ENCODE measurements at places on chromosomes 4 and X.

DNA sequence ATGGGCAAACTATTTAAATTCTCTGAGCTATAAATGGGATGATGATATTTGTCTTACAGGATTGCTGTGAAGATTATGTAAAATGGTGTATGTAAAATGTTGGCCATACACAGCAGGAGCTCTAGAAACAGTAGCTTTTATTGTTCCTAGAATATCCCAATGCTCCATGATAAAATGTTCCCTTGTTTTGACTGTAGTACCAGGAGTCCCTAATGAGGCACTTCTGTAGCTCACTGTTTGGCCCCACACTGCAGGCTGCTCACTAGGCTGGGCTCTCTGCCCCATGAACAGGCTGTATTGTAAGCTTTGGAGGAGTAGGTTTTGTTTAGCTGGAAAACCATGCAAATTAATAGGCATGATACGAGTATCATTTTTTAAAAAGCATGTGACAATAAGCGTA is 3.3 kb upstream of the FGA start:
- no peak for DNase-seq

DNA sequence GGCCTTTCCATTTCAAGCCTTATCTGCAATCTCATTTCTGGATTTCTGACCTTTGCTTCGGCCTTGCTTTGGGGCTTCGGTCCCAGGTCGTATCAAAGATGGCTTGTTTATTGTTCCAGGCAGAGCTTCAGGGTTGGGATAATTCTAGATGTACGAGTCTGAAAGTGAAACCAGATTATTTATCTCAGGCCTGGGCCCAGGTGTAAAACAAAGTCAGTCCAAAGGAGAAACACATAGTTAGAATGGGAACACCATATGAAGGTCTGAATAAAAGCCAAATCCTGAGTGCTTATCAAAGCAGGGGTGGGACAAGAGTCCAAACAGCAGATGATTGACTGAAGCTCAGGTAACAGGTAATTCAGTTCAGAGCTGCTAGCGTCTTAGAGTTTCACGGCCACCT is 17.1 kb downstream of the PRIMPOL start:
- DNase-seq, result no peak

- DNase-seq, result no peak
These were observed 779 bp upstream of the PRSS12 start for GRCh38 chr4:118353534-118354030.

- DNase-seq, result no peak
These were observed 144.3 kb upstream of the PAQR3 start for GRCh38 chr4:79083406-79084010.

- DNase-seq, result no peak
These were observed 82.9 kb upstream of the TAB3 start for GRCh38 chrX:30971774-30972603.

Data from NCI-H1105 (cell line).